ENCODE measurements at places on chromosomes 7 and 10. TPM values are rescaled to one million over a fixed set of nuclear protein-coding genes. Genes with fewer than 3 reads are reported as not detected.

GRCh38 chr10:131187926-131188325 is 123.6 kb downstream of the TCERG1L start:
- no peak for DNase-seq

DNA sequence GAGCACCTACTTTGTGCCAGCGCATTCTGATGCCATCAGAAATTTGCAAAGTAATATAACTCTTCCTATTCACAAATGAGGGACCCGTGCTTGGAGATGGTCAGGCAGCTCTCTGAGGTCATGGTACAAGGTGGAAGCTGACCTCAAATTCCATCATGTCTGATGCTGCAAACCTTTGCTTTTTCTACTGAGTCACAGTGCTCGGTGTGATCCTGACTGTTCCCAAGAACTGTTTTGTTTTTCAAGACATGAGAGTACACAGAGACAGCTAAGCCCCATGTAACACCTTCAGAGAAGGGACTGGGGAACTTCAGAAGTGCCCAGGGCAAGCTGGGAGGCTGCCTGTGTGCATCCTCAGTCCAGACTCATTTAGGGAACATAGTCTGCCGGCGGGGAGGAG is 111.3 kb downstream of the FRMD4A start:
- DNase-seq, result peak; percentile 43

DNA sequence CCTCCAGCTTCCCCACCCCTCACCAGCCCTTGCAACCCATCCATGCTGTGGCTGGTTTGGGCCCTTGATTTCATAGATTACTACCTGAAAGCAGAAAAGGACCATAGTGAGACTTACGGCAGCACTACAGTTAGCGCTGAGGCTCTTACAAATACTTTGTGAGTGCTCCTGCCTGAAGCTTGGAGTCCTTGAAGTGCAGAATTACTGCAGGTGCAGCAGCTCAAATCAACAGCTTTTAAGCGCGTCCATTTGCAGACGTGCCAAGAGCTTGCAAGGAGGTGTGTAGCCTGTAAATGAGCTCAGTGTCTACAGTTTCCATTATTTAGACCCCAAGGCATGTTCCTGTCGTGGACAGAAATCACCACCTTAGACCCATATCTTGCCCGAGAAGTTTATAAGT is 103.0 kb downstream of the CELF2 start:
- DNase-seq, result no peak

DNA sequence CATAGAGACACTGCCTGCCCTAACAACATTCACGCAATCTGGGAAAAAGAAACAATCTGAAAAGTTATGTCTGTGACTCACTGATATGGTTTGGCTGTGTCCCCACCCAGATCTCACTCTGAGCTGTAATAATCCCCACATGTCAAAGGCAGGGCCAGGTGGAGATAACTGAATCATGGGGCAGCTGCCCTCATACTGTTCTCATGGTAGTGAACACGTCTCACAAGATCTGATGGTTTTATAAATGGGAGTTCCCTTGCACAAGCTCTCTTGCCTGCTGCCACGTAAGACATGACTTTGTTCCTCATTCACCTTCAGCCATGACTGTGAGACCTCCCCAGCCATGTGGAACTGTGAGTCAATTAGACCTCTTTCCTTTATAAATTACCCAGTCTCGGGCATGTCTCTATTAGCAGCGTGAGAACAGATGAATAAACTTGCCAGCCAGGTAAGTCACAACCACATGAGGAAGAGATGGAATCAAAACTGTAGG is 341.5 kb upstream of the AOAH start:
- DNase-seq, result peak; percentile 44

GRCh38 chr7:138934367-138934766 is 46.8 kb downstream of the KIAA1549 start:
- no peak for DNase-seq

DNA sequence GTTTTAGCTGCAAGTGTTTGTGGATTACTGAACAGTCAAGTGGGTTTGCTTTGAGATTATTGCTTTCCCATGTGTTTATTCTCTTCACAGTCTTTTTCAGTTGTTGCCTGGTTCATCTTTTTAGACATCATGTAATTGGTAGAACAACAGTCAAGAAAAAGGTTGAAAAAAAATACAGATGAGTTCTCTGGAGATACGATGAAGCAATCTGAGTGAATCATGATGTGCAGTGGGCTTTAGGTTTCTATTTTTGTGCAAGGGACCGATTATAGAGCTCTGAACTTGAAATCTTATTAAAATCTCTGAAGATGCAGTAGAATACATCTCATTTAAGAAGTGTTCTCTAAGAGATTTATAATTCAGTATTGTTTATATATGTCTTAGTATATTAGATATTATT is 145.7 kb downstream of the SDK1 start:
- DNase-seq, result peak; percentile 26

- no peak for DNase-seq
These were observed 44.4 kb downstream of the GRM8 start for GRCh38 chr7:127208351-127208750.

DNA sequence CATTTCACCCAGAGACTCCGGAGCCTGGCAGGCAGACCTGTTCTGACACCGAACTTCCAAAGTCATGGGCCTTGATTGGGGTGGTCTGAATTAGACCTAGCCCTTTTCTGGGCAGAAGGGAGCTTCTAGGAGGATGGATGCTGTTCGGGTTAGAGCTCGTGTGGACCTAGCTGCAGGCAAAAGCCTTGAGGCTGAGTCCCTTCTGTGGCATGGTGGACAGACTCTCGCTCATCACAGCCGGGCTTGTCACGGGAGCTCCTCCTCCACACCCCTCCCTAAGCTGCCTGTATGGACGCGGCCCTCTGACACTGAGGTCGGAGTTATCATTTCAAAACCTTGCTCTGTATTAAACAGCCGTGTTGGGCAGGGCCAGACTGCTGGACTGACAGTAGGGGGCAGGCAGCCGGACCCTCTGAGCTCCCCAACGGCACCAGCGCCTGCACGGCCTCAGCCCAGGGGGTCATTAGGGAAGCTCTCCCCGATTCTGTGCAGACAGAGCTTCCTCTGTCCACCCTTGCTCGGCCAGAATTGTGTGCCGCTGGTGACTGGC is 2.2 kb downstream of the IRF5 start:
- no peak for DNase-seq

DNA sequence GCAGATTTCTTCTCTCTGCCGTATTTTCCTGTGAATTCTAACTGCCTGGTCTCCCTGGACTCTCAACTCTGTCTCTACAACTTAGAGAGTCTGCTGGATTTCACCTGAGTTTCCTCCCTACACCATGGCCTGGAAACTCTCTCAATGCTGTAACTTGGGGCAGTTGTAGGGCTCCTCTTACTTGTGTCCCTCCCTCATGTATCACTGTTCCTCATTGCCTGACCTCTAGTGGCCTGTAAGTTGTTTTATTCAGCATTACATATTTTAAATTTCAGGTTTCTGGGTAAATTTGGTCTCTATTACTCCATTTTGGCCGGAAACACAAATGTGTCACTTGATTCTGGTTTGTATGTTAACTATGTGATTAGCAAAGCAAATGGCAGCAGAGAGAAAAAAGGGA is 70.9 kb downstream of the DYNC1I1 start:
- DNase-seq, result no peak

DNA sequence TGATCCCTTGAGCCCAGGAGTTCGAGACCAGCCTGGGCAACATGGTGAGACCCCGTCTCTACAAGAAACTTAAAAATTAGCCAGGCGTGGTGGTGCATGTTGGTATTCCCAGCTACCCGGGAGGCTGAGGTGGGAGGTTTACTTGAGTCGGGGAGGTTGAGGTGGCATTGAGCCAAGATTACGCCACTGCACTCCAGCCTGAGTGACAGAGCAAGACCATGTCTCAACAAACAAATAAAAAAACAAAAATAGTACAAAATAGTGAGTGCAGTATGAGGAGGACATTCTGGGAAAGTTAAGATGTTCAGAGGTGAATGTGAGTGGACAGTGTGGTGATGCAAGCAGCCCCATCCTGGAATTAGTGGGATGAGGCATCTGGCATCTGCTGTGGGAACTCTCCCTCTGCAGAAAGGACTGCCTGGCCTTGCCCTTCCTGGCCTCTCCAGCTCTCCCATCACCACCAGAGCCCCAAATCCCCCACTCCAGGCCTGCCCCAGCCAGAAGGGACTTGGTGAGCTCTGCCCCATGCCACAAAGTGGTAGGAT is 96.6 kb upstream of the PARD3 start:
- DNase-seq, result peak; percentile 29

GRCh38 chr10:5625992-5626777 is 40.2 kb downstream of the ASB13 start:
- DNase-seq, result no peak

- no peak for DNase-seq
These were observed 49.5 kb upstream of the PITRM1 start for GRCh38 chr10:3222068-3222467.

GRCh38 chr10:75403939-75404814 is 2.6 kb upstream of the ZNF503 start:
- no peak for DNase-seq

GRCh38 chr10:114815791-114816190 is 5.8 kb upstream of the FHIP2A start:
- DNase-seq, result peak; percentile 23

- peak; percentile 12 for DNase-seq
These were observed 29.8 kb downstream of the ADAP1 start for GRCh38 chr7:924541-925231.

- no peak for DNase-seq
These were observed 734 bp downstream of the ABCB4 start for GRCh38 chr7:87474533-87475358.

- DNase-seq, result no peak
These were observed 10.3 kb upstream of the WIPI2 start for GRCh38 chr7:5179756-5180155.

GRCh38 chr7:64959072-64959747 is 31.6 kb downstream of the ZNF117 start:
- no peak for DNase-seq

DNA sequence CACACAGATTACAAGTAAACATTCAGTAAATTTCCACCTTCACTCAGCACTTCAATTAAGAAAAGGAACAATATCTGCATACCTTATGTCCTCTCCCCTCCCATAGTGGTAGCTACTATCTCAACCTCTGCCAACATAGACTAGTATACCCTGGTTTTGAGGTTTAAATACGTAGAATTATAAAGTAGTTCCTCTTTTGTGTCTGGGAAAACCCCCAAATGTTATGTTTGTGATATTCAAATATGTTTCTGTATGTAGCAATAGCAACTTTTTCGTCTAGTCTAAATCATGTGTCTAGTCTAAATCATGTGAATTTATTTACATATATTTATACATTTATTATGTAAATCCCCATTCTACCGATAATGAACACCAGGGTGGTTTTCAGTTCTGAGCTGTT is 13.2 kb upstream of the CAMK2B start:
- no peak for DNase-seq

The SLC26A3 gene
- not detected for total RNA-seq

The PCLO gene
- total RNA-seq, result under 0.01 TPM

The EBLN1 gene
- not detected for total RNA-seq

The NODAL gene
- total RNA-seq, result not detected

All from IMR-90 (cell line).